ENCODE measurements at places on chromosomes 13 and 19.
A peak's percentile ranks its signal among the peaks of the same experiment; 100 is the strongest.

DNA sequence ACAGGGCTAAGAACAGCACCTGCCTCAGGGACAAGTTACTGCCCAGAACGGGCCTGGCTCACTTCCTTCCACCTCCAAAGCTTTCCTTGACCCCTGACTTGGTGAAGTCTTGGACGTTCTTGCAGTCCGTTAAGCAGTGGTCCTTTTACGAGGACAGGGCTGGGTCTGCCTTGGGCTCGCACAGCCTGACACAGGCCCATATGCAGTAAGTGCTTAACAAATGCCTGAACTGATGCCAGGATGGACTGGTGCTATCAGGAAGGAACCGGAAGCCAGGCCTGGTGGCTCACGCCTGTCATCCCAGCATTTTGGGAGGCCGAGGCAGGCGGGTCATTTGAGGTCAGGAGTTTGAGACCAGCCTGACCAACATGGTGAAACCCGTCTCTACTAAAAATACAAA lies 1.8 kb upstream of the PLK5 start:
- no peak for DNase-seq

GRCh38 chr19:18993115-18993514 lies 40.2 kb downstream of the SUGP2 start:
- no peak for DNase-seq

- DNase-seq: no peak
These were observed 410.5 kb downstream of the KCNRG start for GRCh38 chr13:50425772-50426171.

GRCh38 chr13:79427883-79428282 lies 21.8 kb upstream of the RBM26 start:
- DNase-seq: no peak

- DNase-seq: no peak
These were observed 264.5 kb upstream of the TSHZ3 start for GRCh38 chr19:31613683-31614219.

GRCh38 chr19:4115818-4116385 lies 8.0 kb downstream of the MAP2K2 start:
- no peak for DNase-seq

DNA sequence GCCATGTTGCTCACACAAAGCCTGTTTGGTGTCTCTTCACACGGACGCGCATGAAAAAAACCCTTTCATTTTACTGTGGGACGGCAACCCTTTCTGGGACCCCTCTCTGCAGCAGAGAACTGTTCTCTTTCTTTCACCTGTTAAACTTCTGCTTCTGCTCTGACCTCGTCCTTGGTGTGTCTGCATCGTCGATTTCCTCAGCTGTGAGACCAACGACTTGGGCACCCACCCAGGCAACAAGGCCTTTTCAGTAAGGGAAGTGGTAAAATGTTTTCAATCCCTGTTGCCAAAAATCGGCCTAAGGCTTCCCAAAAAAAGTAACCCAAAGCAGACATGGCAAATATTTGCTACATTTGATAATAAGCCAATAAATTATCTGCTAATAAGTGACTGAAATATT lies 515.3 kb downstream of the IRS2 start:
- no peak for DNase-seq

GRCh38 chr13:40116008-40116407 lies 460.5 kb downstream of the COG6 start:
- no peak for DNase-seq

GRCh38 chr13:51823359-51823758 lies 19.4 kb upstream of the DHRS12 start:
- DNase-seq: no peak

DNA sequence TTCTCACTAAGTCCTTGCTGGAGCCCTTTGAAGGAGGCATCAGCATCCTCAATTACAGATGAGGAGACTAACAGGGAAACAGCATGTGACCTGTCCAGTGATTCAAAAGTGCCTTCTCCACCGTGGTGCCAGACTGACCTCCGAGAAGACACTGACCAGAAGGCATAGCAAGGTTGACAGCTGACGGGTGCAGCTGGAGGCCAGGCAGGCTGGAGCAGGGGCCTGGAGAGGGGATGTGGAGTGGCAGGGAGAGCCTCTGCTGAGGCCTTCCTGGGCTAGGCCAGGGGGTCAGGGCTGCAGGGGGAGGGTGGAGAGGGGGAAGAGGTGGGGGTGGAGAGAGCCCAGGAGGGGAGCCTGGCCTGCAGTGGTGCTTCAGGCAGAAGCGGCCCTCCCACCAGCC lies 66.3 kb downstream of the KCTD15 start:
- no peak for DNase-seq

GRCh38 chr13:48094404-48094780 lies 512 bp downstream of the MED4 start:
- DNase-seq: peak; percentile 6

DNA sequence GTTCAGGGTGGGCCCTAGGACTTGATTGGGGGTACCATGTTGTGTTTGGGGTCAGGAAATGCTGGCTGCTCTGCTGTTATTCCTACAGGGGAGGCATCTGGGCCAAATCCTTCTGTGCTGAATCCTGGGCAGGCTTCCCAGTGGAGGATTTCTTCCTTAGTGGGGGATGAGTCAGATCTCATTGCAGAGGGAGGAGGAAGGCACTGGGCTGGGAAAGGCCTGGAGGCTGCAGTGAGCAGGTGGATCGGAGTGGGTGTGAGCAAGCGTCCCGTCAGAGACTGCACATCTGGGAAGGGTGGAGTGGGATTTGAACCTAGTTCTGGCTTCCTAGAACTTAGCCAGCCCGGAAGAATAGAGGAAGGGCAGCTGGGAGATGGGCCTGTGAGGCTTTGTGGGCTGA lies 11.5 kb downstream of the CCDC124 start:
- no peak for DNase-seq

- no peak for DNase-seq
These were observed 180.7 kb upstream of the STARD13 start for GRCh38 chr13:33466262-33466661.

DNA sequence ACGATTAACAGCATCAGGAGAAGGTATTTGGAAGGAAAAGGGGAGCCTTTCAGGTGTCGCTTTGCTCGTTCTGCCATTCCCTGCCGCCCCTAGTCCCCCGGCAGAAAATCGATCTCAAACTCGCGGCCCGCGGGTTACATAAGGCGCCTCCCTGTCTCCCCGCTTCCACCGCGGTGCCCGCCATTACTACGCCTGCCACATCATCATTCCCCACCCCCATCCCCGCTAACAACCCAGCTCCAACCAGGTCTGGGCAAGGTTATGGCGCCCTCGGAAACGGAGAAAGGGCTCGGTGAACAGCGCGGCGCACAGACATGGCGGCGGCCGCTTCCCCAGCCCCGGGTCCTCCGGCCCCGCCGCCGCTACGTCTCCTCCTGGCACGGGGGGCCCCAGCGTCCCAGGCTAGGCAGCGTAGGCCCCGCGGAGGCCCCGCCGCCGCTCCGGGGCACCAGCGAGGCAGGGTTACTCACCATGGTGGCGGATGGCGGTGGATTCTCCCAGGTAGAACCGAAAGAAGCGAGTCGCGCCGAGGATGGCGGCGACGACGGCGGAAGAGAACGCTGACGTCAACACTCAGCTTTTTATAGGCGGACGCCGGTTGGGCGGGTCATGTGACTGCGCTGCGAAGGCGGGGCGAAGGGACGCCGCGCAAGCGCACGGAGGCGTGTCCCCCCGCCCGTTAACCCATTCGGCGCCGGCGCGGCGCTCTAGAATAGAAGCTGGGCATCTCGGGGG lies at the start of gene EEF2:
Gene EEF2 (minus strand): TSS at position 556 of the 735 bp plus-strand sequence. CDS start 83 bp downstream, at position 473.
- DNase-seq: peak; percentile 91

DNA sequence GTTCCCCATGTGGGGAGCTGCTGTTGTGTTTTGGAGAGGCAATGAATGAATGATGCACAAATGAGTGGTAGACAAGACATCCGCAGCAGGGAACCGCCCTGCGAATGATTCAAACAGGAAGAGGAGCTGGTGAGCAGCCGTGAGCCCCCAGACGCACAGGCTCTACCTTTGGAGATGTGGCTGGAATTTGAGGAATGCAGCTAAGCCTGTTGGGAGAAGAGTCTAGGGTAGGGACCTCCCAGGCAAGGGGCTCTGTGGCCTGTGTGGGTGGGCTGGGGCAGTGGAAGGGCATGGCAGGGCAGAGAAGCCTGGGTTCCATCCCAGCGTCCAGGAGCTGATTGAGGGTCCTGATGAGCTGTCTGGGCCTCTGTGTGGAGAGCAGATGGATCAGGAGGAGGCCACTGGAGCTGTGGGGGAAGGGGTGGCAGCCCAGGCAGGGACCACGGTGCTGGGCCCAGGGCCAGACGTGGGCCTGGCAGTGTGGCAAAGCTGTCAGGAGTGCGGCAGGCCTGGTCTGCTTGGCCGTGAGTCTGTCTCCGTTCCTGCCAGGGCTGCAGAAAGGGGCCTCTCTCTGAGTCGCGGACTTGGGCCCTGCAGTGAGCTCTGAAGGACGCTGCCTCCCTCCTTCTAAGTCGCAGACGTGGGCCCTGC lies 41.8 kb upstream of the DCUN1D2 start:
- DNase-seq: no peak

DNA sequence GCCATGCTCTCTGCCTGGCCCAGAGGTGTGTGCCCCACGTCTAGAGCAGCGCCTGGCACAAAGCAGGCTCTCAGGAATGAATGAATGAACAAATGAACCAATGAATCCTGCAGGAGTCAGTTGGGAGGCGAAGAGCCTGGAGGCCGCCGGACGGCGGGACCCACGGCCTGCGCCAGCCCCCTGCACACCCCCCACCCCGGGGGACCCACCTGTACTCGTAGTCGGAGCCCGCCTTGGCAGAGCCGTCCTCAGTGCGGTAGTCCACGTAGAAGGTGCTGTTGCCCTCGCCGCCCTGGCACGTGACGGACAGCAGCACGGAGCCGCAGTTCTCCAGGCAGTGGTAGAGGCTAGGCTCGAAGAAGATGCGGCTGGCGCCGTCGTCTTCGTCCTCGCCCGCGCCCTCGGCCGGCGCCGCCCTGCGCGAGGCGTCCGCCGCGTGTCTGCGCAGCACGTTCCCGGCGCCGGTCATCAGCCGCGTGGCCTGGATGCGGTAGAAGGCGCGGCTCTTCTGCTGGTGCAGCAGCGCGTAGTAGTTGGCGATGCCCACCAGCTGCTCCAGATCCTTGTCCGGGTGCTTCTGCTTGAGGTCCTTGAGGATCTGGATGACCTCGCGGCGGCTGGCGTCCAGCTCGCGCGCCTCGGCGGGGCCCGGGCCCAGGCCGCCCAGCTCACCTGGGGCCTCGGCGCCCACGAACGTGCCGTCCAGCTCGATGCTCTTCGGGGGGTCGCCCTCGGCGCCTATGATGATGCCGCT lies 14.8 kb downstream of the SLC8A2 start:
- DNase-seq: no peak

GRCh38 chr19:29117926-29118325 lies 95.0 kb downstream of the UQCRFS1 start:
- DNase-seq: no peak

DNA sequence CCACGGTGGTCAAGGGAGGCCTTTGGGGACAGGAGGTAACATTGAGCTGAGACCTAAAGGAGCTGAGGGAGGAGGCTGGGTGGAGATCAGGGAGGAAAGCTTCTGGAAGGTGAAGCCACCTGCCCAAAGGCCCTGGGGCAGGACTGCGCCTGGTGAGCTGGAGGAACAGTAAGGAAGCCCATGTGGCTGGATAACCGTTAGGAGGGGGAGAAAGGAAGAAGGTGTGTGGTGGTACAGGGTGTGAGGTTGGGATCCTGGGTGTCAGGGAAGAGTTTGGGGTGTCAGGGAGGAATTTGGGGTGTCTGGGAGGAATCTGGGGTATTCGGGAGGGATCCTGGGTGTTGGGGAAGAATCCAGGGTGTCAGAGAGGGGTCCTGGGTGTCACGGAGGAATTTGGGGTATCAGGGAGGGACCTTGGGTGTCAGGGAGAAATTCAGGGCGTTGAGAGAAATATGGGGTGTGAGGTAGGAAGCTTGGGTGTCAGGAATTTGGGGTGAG lies 695 bp downstream of the TICAM1 start:
- no peak for DNase-seq

DNA sequence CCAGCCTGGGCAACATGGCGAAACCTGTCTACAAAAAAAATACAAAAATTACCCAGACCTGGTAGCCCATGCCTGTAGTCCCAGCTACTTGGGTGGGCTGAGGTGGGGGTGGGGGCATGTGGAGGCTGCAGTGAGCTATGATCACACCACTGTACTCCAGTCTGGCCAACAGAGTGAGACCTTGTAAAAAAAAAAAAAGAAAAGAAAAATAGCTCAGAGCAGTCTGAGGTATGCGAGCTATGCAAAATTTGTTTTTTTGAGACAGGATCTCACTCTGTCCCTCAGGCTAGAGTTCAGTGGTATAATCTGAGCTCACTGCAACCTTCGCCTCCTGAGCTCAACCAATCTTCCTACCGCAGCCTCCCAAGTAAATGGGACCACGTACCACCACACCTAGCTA lies 7.1 kb upstream of the TOMM40 start:
- no peak for DNase-seq

DNA sequence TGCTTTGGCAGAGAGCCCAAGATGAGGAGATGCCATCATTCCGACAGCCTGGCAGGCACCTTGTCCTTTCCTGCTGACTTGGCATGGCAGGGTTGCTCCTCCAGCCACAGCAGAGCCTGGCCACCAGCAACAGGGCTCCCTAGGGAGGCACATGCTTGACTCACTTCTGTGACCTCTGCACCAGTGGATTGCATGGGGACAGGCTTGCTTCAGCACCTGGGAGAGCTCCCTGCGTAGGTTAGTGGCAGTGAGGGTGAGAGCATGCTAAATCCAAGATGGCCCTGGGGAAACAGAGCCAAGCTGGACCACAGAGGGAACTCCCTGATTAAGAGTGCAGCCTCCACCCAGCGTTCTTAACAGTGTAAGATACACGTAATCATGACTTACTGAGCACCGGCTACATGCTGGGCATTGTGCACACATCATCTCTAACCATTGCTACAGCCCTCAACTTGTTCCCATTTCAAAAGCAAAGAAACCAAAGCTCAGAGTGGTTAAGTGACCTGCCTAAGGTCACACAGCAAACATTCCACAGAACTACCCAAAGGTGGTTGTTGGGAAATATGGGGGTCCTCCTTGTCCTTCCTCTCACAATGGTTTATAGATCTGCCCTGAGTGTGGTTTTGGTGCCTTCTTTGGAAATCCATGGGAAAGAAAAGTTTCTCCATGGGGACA lies 116.6 kb upstream of the UQCRFS1 start:
- DNase-seq: no peak

- DNase-seq: no peak
These were observed 29.6 kb downstream of the ELL start for GRCh38 chr19:18491995-18492953.

DNA sequence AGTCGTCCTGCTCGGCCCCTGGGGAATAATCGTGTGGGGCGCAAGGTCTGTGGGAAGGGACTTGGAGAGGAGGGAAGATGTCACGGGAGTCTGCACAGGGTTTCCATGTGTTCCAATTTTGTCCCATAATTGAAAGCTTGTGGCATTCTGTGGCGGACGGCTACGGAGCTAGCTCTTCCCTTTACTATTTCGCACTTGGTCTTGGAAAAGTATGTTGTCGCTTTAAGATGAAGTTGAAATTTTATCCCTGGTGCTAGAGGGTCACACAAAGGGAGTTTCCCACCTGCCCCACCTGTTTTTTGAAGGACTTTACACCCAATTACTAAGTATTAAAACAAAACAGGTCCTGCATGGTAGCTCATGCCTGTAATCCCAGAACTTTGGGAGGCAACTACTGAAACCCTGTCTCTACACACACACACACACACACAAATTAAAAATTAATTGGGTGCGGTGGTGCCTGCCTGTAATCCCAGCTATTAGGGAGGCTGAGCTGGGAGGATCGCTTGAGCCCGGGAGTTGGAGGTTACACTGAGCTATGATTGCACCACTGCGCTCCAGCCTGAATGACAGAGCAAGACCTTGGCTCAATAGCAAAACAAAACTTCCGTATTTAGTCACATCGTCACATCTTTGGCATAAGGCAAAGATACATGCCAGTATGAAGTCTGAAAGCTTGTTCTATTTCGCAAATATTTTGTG lies 967 bp upstream of the TPT1 start:
- DNase-seq: no peak

Data from stimulated activated naive CD8-positive, alpha-beta T cell treated with anti-CD3 and anti-CD28 coated beads, Interleukin-15, amount 100 ng/mL, for 72 hours (primary cell).